ENCODE measurements at places on chromosomes 16 and 17.

- no peak for DNase-seq
Observed at GRCh38 chr16:2962334-2963073, 1.6 kb upstream of the KREMEN2 start.

GRCh38 chr17:72426948-72427760, 306.3 kb downstream of the SOX9 start:
- no peak for DNase-seq

GRCh38 chr17:73194514-73195222, 1.8 kb downstream of the COG1 start:
- no peak for DNase-seq

DNA sequence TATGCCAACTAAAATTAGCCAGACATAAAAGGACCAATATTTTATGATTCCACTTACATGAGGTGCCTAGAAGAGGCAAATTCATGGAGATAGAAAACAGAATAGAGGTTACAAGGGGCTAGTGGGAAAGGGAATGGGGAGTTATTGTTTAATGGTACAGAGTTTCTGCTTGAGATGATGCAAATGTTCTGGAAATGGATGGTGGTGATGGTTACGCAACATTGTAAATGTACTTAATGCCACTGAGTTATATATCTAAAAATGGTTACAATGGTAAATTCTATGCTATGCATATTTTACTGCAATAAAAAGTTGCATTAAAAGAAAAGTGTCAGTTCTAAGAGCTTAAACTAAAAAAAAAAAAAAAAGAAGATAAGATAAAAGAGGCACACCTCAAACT, 17.9 kb downstream of the MT1X start:
- DNase-seq = no peak

DNA sequence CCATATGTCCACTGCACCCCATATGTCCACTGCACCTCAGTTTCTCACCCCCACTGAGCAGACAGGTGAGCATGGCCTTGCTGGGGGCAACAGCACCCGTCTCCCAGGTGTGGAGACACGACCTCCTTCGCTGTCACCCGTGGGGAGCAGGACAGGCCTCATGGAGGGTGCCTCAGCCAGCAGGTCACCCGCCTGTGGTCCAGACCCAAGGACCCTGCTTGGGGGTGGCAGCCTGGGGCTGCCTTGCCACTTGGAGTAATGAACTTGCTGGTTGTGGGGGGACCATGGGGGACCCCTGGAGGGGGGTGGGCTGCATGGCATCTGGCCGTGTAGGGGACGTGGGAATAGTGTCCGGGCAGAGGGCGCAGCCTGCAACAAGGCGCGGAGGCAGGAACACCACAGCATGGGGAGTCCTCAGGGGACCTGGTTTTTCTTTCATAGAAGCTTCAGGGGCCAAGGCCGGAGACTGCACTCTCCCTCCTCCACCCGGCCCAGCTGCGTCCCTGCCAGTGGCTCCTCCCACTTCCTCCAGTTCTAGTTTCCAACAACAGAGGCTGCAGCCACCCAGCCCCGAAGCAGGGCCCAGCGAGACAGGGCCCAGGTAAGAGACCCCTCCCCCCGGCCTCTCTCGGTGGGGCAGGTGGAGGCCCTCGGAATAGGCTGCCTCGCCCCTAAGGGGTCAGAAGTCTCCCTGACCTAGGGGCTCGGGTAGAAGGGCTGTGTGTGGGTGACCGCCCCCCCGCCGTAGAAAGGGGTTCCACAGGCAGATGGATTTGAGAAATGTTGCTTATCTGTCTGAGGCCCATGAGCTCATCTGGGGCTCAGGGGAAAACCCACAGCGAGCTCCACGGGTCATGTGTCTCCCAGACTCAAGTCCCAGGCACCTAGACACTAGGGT, at the start of gene NHLRC4:
Gene NHLRC4, plus strand, starts transcription at position 531 of the 898 bp plus-strand sequence. CDS start 1,043 bp downstream, outside the sequence.
- DNase-seq = peak; percentile 53

DNA sequence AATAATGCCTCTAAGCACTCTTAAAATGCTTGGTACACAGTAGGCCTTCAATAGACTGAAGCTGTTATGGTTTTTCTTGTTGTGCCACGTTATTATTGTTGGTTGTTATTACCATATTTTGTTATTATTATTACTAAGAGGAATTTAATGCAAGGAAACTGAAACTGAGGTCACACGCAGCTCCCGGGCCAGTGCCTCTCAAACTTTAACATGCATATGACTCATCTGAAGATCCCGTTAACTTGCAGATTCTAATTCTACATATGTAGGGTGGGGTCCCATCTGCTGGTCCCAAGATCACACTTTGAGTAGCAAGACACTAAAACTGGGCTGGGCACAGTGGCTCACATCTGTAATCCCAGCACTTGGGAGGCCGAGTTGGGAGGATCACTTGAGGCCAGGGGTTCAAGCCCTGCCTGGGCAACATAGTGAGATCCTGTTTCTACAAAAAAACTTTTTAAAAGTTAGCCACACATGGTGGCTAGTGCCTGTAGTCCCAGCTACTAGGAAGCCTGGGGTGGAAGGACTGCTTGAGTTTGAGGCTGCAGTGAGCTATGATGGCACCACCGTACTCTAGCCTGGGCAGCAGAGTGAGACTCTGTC, 888 bp downstream of the ACSM5 start:
- no peak for DNase-seq

- no peak for DNase-seq
Observed at GRCh38 chr16:14240219-14240843, 169.2 kb downstream of the MRTFB start.

GRCh38 chr16:84822990-84823389, 3.2 kb downstream of the CRISPLD2 start:
- DNase-seq = no peak

DNA sequence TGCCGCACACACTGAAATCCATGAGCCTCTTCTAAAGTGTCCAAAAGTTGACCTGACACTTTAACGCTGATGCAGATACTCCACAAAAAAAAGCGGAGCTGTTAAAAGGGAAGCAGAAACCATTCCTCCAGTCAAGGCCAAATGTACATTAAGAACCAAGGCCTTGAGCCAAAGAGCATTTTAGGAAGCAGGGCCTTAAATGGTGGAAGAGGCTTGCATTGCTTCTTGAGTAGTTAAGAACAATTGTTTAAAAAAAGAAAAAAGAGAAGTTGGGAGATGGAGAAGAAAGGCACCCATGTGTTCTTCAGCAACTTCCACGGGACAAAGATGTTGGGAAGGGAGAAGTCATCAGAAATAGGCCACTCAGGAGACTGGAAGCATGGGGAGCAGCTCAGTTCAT, 6.3 kb downstream of the ZFHX3 start:
- no peak for DNase-seq

- no peak for DNase-seq
Observed at GRCh38 chr16:20308266-20308665, 19.0 kb downstream of the GP2 start.

DNA sequence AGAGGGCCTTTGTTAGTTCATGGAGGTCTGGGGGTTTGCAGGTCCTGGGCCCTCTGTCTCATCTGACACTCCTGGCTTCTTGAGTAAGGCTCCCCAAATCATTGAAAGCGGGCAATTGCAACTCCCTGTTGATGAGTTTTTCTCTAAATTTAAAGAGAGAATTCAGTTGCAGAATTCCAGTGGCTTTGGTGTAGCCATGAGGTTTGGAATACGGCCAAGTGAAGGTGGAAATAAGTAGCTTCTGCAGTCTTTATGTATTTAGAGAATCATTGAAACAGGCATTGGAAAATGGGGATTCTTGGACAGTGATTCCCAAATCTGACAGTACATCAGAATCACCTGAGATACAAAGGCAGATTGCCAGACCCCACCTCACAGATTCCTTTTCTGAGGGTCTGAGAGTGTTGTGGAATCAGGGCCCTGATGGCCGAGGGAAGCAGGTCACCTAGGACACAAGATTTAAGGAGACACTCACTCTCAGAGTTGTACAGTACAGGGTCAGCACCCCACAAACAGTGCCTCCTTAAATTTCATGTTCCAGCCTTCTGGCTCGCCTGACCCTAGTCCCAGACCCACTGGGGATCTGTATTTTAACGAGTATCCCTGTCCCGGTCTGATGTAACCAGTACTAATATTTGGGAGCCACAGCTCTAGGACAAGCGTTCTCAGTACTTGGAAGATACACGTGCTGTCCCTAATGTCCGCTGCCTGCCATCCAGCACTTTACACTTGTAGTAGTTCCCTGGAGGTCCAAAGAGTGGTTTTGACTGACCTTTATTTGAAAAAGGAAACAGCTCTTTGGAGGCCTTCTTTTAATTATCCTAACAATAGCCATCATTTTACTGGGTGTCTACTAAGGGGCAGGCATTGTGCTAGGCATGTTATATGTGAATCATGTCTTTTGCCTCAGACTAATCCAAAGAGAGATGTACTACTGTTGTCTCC, 37.8 kb downstream of the YPEL2 start:
- DNase-seq = no peak

DNA sequence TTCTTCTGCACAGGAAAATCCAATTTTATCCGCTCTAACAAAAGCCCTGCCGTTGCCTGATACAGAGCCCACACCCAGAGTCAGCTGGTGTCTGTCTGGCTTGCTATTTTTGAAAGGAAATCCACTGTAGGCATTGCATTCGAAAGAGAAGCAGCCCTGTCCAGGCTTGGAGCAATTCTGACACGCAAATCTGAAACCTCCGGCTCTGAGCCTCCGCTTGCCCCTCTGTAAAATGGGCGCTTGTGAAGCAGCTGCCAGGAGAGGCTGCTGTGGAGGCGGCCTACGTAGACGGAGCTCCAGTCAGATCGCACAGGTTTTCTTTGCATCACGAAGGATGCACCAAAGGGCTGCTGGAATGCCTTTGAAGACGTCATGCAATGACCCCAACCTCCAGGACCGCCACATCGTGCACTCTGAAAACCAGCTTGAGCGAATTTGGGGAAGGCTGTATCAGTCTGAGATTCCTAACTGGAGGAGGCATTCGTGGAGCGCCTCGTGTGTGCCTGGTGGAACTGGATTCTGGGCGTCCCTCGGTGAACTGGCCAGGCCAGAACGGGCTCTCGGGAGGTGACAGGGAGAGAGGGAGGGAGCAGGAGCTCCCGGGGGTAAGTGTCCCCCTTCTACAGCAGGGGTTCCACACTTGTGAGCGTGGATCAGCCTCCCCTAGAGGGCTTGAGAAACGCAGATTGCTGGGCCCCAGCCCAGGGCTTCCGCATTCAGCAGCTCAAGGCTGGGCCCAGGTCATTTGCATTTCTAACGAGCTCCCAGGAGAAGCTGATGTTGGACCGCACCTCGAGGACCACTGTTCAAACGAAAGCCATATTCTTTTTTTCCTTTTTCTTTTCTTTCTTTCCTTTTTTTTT, 215.5 kb downstream of the MRTFB start:
- peak; percentile 55 for DNase-seq

- no peak for DNase-seq
Observed at GRCh38 chr17:78249818-78250806, 18.7 kb downstream of the TMEM235 start.

GRCh38 chr16:89502081-89502843, 5.9 kb upstream of the SPG7 start:
- DNase-seq = no peak

GRCh38 chr16:87960296-87960695, 9.1 kb downstream of the BANP start:
- DNase-seq = no peak

GRCh38 chr17:48074322-48075081, 26.3 kb downstream of the NFE2L1 start:
- DNase-seq = peak; percentile 81

DNA sequence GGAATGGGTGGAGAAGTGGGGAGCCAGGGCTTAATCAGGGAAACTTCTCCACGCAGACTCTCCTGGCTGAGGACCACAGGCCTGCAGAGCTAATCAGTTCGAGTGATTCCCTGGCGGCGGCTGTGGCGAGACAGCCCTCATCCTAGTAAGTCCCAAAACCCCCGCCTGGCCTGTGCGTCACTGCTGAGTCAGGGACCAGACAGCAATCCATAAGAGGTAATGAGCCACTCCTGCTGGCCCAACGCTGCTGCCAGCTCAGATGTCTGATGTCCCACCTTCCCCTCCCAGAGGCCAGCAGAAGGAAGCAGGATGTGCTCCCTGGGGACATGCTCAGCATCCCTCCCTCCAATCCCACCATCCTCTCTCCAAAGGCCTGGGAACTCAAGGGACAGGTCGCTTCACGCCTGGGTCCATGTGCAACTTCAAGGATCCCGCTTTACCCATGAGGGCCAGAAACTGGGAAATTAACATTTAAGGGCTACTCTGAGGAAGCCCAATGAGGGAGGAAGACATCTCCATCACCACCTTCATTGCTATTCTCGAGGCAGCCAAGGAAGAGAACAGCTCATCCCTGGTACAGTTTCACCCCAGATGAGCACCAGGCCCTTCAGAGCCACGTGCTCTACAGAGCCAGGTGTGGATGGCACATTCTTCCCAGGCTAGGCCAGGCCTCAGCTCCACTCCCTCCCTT, 7.9 kb downstream of the ACLY start:
- DNase-seq = no peak

DNA sequence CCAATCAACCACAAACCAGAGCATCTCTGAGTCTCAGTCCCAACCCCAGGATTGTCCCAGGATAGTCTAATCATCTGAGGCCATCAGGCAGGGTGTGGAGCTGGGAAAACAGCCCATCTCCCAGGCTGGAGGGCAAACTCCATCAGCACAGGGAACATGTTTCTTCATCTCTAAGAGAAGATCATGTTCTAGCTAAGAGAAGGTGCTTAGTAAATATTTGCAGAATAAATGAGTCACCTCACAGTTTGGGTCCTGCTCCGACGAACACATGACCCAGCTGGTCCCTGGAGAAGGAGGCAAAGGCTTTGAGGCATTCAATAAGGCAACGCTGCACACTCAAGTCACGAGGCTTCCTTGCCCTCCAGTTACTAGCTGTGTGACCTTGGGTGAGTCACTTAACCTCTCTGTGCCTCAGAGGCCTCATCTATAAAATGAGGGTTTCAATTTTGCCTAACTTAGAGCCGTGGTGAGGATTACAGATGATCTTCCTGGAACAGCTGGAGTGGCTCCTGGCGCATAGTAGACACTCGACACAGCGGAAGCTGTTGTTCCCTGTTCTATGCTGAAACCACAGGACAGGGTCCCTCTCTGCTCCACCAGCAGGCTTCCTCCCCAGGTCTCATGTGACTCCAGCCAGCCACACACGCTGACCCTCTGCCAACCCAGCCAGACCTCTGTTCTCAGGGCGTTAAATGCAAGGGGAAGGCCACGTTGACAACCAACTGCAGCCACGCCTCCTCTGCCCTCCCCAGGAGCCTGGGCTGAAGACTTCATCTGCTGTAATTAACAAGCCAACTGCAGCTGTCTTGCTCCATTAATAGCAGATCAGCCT, 10.3 kb upstream of the RPL38 start:
- DNase-seq = no peak

DNA sequence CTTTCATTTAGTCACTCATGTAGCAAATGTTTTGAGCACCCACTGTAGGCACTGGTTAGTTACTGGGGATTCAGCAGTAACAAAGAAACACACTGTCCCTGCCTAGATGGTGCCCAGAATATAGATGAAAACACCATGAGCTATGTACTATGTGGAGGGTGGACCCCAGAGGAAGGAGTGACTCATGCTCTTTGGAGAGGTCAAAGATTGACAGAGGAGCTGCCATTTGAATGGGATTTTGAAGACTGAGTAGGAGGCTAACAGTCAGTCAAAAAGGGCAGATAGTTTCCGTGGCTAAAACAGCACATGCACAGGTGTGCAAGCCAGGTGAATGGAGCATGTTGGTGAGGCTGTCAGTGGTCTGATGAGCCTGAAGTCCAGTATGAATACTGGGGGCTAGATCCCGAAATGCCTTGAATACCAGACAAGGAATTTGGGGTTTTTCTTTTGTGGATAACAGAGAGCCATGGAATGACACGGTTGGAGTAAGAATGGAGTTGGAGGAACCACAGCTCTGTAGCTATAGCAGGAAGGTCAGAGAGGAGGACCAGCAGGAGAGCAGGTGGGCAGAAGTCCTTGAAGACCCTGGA, 6.1 kb downstream of the IL21R start:
- DNase-seq = peak; percentile 41

GRCh38 chr16:57190136-57190535, 4.0 kb downstream of the RSPRY1 start:
- DNase-seq = no peak

- DNase-seq = no peak
Observed at GRCh38 chr16:87687126-87687910, 78.5 kb downstream of the KLHDC4 start.
